Hindlimb muscle (tissue), 1 donor: ENCODE measurements at places on chromosomes 4 and X. TPM values are rescaled to one million over a fixed set of nuclear protein-coding genes. Genes with fewer than 3 reads are reported as not detected.

GRCh38 chrX:129790808-129791207 lies 11.1 kb downstream of the SASH3 start:
- DNase-seq, result no peak

DNA sequence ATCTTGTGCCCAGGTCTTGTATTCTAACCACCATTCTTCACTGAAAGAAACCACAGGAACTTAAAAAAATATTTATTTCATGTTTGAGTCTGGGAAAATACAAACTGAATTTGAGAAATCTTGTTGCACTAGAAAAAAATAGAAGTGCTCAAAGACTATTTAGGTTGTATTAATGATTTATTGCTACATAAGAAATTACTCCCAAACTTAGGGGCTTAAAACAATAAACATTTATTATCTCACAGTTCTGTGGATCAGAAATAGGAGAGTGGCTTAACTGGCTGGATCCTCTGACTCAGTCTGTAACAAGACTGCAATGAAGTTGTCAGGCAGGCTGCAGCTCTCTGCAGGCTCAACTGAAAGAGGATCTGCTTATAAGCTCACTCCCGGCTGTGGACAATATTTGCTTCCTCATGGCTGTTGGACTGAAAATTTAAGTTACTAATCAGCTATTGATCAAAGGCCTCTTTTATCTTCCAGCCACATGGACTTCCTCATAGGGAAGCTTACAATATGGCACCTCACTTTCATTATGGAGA lies 295.4 kb upstream of the FAM241A start:
- DNase-seq, result no peak

- no peak for DNase-seq
These were observed 42.7 kb downstream of the ASMT start for GRCh38 chrX:1657367-1658070.

- no peak for DNase-seq
These were observed 533.2 kb upstream of the AGA start for GRCh38 chr4:177975315-177975987.

- DNase-seq, result peak; percentile 87
These were observed 16.7 kb downstream of the MAD2L1 start for GRCh38 chr4:120049732-120050494.

Gene HTN1
- polyA plus RNA-seq, result 0.05 TPM

Gene GASK1B
- polyA plus RNA-seq, result 61.3 TPM

Gene MAB21L2
- polyA plus RNA-seq, result 0.10 TPM

Gene RAB9A
- 14.0 TPM for polyA plus RNA-seq

Gene ZNF595
- 11.9 TPM for polyA plus RNA-seq
